ENCODE measurements at places on chromosomes 16 and 17.
A peak's percentile ranks its signal among the peaks of the same experiment; 100 is the strongest.

GRCh38 chr17:8726941-8727555, 17.6 kb downstream of the CCDC42 start:
- DNase-seq: no peak

GRCh38 chr17:17181666-17182597, 24.2 kb downstream of the PLD6 start:
- DNase-seq: peak; percentile 55

DNA sequence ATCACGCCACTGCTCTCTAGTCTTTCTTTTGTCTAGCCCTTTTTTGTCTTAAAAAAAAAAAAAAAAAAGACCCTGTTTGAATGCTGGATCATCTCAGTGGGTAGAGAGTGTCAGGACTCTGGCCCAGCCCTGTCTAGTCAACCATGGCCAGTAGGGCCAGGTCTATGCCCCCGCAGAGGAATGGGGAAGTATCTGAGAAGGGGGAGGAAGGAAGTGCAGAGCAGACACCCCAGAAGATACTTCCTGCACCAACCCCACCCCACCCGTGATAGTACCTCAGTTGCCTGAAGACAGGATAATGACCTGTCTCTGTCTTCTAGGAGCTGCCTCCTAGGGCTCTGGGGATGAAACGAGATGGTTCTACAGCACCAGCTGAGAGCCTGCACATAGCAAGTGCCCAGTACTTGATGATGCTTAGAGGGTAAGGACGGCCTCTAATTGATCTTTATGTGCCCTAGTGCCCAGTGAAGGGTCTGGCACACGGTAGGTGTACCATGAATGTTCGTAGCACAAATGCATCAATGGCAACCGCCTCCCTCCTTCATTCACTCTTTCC, 55.4 kb downstream of the ABAT start:
- DNase-seq: no peak

GRCh38 chr17:10226930-10227695, 28.7 kb upstream of the GAS7 start:
- DNase-seq: peak; percentile 74

GRCh38 chr17:30788918-30789317, 35.6 kb downstream of the CRLF3 start:
- no peak for DNase-seq

DNA sequence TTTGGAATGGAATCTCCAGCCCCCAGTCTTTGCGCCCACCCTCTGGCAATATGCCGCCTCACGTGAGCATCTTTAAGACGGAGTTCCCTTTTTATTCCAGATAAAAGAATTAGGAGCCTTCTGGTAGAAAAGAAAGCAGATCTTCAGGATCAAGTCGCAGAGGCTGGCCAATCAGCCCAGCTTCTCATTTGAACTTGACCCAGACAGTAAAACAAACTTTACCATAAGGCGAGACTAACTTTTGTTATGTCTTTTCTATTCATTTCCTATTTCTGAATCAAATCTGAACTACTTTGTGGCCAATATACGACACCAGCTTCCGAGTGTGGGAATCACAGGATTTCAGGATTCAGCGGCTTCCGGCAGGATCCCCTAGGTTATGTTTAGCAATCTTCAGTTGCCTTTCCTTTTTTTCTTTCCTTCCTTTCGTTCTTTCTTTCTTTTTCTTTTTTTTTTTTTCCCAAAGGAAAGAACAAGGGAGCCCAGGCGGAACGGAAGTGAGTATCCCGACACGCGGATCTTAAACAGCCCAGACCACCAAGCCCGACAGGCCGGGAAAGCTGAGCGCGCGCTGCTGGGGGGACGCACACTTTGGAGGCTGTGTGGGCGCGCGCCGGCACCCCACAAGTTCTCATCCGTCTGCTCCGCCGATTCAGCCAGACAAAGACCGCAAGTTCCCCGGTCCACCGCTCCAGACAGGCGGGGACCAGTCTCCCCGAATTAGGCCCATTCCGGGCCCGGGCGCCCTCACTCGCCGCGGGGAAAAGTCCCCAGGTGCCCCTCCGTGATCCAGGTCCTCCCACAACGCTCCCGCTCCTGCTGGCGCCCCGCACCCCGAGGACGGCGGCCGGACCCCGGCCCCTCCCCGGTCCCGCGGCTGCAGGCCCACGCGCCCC, 633 bp downstream of the TBC1D16 start:
- DNase-seq: peak; percentile 70
